ENCODE measurements at places on chromosomes 7 and 10.

GRCh38 chr7:131544449-131545301 lies 11.8 kb downstream of the PODXL start:
- no peak for DNase-seq

GRCh38 chr7:78752554-78752953 lies 700.9 kb downstream of the MAGI2 start:
- no peak for DNase-seq

DNA sequence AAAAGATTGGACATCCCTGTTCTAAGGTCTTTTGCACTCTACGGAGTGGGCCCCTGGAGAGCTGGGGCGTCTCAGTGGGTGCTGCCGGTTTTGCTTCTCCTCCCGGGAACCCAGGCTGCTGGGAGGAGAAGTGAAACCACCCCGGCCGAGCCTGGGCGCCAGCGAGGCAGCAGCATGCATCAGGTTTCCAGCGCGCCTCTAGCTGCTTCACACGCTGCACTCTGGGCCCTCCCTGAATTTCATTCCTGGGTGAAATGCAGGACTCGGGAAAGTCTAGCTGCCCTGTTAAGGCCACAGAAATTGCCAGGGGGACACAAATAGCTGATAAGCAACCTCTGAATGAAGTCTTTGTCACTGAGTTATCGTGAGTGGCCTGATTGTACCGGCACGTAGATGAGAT lies 127.4 kb downstream of the TRRAP start:
- no peak for DNase-seq

GRCh38 chr10:69439350-69439739 lies 11.9 kb upstream of the TSPAN15 start:
- no peak for DNase-seq

- no peak for DNase-seq
Measured at GRCh38 chr10:89055159-89055558, 64.6 kb downstream of the FAS start.

DNA sequence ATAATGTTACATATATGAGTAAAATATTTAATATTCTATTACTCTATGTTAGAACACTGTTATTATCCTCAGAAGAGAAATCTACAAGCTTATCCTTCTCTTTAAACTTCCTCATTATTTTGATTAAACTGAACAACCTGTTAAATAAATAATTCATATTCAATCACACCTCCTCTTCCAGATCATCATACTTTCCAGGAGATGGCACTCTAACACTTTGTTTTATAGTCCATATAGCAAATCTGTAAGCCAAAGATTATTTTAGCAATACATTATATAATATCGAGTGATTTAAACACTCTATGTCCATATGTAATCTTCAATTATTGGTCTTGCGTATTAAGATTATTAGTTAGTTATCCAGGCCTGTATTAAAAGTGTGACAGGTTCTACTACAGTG lies 694.1 kb downstream of the ANKRD7 start:
- peak; percentile 48 for DNase-seq

- no peak for DNase-seq
Measured at GRCh38 chr10:44716470-44717015, 194.6 kb upstream of the TMEM72 start.

All from AML-193 (cell line).